ENCODE measurements at places on chromosomes 2 and 18.

DNA sequence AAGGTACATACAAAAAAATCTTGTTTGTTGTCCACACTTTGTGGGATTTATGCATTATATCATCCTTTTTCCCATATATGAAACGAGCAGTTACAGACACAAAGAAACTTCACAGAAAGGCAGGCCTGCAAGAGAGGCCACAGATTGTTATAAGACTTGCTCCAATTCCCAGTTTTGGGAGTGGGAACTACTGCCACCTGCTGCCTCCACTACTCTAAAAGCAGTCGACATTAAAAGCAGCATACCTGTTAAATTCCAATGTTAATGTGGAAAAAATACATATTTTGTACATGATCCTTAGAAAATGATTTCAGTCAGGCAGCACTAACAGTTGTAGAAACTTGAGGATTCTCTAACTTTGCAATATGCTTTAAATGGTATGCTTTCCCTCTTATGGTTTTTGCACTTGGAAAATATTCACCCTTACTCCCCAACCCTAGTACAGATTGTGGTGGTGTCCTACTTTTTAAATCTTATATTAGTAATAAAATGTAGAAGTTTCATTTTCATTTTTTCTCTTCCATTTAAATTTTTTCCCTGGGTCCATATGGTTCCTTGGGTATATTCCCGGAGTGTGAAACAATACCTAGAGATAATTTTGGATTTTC, 37.9 kb downstream of the SLC38A11 start:
- peak; percentile 59 for DNase-seq
- H3K4me3 ChIP-seq: no peak overlapping the region
- H3K36me3 ChIP-seq: no peaks in the 10 kb centered on the region
- no peaks in the 10 kb centered on the region for H3K27me3 ChIP-seq

- no peaks in the 10 kb centered on the region for H3K36me3 ChIP-seq
- no peaks in the 10 kb centered on the region for H3K27me3 ChIP-seq
- DNase-seq: no peak
- H3K4me1 ChIP-seq: peaks cover 6% of the 10 kb centered on the region
- H3K27ac ChIP-seq: no peak overlapping the region
Observed at GRCh38 chr2:225569995-225570394, 170.5 kb downstream of the NYAP2 start.

DNA sequence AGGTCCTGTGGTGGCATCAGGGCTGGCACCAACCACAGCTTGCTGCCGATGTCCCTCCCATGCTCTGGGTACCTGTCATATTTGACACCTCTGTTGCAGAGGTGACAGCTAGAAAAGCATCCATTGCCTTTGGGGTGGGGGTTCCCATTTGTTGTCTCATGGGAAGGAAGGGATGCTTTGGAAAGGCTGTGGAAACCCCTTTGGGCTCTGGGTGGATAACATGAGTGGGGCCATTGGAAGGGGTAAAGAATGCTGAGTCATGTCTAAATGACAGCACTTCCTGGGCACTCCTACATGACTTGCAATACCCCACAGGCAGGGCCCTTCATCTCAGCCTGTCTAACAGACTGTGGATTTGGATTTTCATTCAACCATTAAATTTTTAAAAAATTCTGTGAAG, 27.8 kb downstream of the CTIF start:
- DNase-seq: no peak
- H3K4me1 ChIP-seq: peaks cover under 1% of the 10 kb centered on the region
- H3K27me3 ChIP-seq: no peaks in the 10 kb centered on the region
- H3K4me3 ChIP-seq: no peak overlapping the region
- no peak overlapping the region for H3K27ac ChIP-seq

- DNase-seq: no peak
- H3K4me3 ChIP-seq: no peak overlapping the region
- H3K36me3 ChIP-seq: no peaks in the 10 kb centered on the region
- H3K4me1 ChIP-seq: no peaks in the 10 kb centered on the region
- no peaks in the 10 kb centered on the region for H3K27me3 ChIP-seq
Observed at GRCh38 chr18:79912409-79912991, 39.0 kb downstream of the SLC66A2 start.

DNA sequence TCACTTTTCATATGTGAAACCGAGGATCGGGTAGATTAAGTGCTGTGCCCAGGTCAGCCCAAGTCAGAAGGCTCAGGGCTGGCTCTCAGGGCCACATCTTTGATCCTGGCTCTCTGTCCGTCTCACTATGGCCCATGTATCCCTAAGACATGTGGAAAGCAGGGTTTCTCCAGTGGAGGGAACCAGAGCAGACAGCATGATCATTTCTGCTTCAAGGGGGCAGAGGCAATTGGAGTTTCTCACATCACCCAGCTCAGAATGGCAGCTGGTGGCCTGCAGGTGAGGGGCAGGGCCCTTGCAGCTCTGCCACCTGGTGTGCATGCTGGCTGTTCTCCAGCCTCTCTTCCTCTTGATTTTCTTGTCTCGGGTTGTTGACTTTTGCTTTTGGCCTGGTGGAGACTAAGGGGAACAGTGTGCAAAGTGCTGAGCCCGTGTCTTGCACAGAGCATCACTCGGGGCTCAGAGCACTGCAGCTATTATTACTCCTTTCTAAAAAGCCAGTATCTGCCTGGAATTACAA, 27.0 kb downstream of the LDLRAD4 start:
- H3K4me1 ChIP-seq: no peaks in the 10 kb centered on the region
- H3K36me3 ChIP-seq: no peaks in the 10 kb centered on the region
- H3K27ac ChIP-seq: no peak overlapping the region
- no peak overlapping the region for H3K4me3 ChIP-seq
- no peaks in the 10 kb centered on the region for H3K27me3 ChIP-seq
- no peak for DNase-seq

DNA sequence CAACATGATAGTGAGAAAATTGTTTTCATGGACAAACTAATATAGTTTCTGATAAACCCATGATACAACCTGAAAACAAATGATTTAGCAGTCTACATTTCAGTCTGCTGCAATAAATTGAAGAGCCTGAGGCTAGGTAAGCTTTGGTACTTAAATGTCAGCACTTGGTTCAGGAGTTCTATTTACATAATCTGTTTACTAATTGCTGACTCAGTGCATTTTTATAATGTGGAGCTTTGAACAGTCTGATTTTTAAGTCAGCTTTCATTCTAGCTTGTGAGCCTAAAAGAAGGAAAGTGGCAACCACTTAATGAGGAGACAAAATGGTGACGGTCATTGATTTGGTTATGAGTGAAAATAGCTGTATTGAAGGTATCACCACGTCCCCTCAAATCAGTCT, 488.6 kb downstream of the CPS1 start:
- H3K27me3 ChIP-seq: no peaks in the 10 kb centered on the region
- no peak overlapping the region for H3K27ac ChIP-seq
- H3K4me1 ChIP-seq: no peaks in the 10 kb centered on the region
- H3K36me3 ChIP-seq: no peaks in the 10 kb centered on the region

DNA sequence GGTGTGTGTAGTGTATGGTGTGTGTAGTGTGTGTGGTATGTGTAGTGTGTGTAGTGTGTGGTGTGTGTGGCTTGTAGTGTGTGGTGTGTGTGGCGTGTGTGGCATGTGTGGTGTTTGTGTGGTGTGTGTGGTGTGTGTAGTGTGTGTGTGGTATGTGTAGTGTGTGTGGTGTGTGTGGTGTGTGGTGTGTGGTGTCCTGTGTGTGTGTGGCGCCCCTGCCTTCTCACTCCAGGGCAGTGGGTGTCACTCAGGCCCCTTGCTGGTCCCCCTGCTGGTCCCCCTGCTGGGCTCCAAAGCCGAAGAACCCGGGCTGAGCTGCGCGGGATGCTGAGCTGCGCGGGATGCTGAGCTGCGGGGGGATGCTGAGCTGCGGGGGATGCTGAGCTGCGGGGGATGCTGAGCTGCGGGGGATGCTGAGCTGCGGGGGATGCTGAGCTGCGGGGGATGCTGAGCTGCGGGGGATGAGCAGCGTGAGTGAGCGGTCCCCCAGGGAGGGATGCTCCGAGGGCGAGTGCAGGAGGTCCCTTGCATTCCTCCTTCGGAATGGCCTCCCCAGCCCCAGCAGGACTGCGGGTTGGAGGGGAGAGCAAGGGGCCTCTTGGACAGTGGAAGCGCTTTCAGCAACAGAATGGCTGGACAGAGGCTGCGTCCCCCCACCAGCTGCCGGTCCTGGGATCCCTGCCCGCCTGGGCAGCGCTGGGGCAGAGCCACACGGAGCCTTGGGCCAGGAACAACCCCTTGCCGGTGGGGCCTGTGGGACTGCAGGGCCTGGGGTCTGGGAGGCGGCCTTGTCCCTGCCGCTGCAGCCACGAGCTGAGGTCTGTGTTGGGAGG, 3.4 kb upstream of the RTP5 start:
- no peak overlapping the region for H3K4me3 ChIP-seq
- peak; percentile 71 for DNase-seq
- H3K27ac ChIP-seq: no peak overlapping the region

Measured in GM23338 (cell line).